ENCODE measurements at places on chromosomes 4 and X.

- no peak for DNase-seq
These were observed 6.7 kb upstream of the WAS start for GRCh38 chrX:48676893-48677270.

DNA sequence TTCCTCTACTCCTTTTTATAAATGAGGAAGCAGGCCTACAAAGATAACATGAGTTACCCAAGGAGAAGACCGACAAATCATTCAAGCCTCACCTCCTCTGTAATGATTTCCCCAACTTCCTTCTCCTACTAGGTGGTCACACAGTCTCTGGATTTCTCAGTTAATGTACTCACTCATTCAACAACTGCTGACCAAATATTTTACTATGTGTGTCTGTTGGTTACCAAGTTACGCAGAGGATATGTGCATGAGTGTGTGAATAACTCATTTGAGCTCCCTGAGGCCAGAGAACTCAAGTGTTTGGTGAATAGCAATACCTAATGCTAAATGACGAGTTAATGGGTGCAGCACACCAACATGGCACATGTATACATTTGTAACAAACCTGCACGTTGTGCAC lies 10.4 kb downstream of the CASK start:
- DNase-seq: no peak

- DNase-seq: no peak
These were observed 109.5 kb upstream of the NKX1-1 start for GRCh38 chr4:1515763-1516162.

- no peak for DNase-seq
These were observed 703 bp downstream of the KCNIP4 start for GRCh38 chr4:21947791-21948346.

DNA sequence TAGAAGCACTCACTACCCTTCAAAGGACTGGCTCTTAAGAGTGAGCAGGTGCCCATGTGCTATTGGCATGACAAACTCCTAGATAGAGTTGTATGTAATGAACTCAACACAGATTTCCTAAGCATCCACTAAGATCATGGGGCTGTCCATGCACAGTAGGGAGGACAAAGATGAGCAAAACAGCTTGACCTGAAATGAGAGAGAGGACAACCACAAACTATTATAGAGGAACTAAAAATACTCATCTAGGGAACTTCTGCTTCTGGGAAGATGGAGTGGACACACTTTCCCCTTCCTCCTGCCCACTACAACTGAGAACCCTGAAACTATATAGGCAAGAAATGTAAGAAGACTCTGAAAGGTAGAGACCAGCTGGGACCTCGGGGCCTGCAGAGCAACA lies 20.8 kb upstream of the TMEM128 start:
- DNase-seq: no peak

DNA sequence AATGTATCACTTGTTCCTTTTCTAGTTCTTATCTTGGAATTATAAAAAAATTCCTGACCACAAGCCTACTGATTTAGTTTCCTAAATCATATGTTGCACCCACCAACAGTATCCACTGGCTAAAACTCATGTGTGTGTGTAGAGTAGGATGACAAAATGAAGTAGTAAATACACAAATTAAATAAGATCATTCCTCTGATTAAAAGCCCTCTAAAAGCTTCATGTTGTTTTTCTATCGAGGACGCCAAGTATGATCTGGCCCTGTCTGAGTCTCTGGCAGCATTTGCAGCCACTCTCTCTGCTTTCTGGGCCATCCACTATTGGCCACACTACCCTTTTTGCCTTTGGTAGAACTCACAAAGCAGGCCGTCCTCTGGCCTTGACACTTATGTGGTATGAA lies 183.4 kb downstream of the PACRGL start:
- no peak for DNase-seq

DNA sequence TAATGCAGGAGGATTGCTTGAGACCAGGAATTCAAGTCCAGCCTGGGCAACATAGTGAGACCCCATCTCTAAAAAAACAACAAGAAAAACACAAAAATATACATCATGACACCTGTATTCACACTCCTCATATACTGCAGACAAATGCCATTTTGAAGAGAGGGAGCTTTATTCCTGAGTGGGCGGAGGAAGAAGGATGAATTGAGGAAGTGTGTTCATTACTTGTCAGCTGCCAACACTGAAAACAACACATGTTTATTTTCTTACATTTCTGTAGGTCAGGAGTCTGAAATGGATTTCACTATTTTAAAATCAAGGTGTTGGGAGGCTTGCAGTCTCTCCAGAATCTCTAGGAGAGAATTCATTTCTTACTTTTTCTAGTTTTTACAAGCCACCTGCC lies 47.2 kb upstream of the CD99 start:
- no peak for DNase-seq

DNA sequence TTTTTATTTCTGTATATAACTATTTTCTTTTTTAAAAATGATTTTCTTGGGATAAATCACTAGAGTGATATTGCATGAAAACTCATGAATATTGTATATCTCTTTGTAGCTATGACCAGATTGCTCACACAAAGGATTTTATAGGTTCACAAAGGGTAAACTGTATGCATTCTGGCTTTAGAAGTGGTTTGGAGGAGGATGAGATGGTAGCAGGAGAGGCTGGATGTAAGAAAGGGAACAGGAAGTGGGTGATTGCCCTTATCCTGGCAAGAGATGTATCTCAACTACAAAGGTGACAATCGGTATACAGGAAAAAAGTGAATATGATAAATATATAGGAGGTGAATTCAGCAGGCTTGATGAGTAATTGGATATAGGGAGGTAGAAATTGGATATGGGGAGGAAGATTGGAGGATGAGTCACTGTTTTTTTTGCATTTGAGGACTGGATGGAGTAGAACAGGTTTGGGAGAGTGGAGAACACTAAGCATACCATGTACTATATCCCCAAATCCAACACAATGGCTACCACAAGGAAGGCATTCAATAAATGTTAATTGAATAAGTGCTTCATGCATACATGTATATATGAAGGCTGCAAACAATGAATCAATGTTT lies 9.9 kb downstream of the FGG start:
- no peak for DNase-seq

DNA sequence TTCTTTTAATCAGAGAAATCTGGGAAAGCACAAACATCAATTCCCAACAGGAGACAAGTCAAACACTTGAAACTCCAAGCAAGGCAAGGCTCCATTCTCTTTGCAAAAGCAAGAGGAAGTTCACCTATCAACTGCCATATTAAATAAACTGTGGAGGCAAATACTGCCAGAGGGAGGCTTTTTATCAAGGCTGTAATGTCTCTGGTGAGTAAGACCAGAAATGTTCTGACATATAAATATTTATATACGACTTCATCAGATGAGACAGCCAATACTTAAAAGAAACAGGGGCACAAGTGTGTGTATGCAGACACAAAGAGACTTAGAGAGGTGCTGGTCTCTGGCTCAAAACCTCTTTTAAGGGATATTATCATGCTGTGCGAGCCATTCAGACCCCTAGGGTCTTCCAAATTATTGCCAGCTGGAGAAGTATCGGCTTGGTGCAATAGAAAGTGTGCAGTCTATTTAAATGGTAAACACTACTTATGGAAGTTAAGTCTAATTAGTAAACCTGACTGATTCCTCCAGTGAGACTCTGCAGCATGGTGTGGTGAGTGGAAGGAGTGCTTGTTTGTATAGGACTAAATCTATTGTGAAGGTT lies 24.4 kb downstream of the DCX start:
- DNase-seq: no peak

GRCh38 chr4:112895811-112896608 lies 153.4 kb upstream of the ANK2 start:
- DNase-seq: no peak

DNA sequence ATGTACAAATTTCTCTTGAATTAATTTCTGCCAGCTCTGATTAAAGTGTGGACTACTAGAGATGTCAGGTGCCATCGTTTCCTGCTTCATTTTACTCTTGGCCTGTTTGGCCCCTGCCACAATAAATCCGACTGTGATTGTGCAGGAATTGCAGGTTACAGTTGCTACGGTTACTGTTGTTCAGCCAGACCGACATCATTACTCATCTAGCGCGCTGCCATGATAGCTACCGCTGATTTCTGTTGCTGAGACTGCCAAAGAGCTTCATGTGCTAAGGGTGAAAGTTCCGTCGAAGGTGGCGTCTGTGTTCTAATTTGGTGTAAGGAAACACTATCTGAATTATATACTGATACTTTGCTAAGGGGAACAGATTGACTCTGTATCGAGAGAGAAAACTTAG lies 22.1 kb downstream of the SLIT2 start:
- DNase-seq: no peak

DNA sequence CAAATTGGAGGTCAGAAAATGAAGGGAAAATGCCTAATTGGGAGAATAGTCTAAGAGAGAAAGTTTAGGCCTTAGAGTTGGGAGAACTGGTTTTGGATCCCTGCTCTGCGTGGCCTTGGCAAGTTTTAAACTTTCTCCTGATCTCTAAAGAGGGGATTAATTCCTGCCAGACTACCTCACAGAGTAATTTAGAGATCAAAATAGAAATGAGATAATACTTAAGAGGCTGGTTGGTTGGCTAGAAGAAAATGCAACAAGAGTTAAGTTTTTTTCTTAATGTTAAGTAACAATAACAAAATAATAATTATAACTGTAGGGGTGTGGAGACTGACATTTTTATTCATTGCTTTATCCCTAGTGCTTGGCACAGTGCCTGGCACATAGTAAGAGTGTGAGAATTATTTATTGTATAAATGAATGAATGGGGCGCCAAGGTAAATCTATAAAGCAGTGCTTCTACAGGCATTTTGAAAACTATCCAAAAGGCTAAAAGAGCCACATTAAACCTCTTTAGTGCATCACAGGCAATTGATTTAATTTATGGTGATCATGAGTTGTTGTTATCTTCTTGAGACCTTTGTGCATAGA lies 160.5 kb downstream of the RASL11B start:
- no peak for DNase-seq

GRCh38 chr4:40246938-40247337 lies 50.1 kb downstream of the RHOH start:
- DNase-seq: no peak

DNA sequence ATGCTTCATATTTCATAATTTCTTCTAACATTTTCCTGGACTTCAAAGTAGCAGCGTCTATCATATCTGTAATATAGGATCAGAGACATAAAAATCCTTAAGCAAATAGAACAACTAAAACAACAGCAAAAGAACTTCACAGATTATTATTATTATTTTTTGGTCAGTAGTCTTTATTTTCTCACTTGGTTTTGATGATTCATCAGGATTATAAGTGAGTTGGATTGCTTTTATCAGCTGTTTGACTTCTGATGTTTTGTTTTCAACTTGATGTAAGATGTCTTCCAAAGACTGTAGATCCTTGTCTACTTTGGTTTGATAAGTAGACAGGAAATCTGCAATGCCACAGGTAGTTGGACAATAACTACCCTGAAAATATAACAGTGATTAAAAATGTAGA lies 623 bp downstream of the FGG start:
- DNase-seq: no peak

DNA sequence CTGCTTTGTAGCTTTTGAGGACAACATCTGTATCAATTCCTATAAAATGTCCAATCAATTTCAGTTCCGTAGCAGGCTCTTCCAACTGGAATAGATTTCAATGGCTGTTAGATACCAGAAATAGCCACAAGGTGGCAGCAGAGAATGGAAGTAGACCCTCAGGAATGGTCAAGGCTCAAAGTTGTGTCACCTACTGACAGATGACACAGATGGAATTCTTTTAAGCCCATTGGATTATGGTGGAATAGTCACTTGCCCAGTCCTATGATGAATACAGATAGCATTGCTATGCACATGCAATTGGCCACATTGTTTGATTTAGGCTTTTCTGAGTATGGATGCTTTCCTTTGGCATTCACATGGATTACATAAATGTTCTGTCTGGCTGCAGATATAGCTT lies 130.4 kb upstream of the RADX start:
- DNase-seq: no peak

GRCh38 chrX:96373047-96373355 lies 311.6 kb upstream of the DIAPH2 start:
- DNase-seq: no peak

DNA sequence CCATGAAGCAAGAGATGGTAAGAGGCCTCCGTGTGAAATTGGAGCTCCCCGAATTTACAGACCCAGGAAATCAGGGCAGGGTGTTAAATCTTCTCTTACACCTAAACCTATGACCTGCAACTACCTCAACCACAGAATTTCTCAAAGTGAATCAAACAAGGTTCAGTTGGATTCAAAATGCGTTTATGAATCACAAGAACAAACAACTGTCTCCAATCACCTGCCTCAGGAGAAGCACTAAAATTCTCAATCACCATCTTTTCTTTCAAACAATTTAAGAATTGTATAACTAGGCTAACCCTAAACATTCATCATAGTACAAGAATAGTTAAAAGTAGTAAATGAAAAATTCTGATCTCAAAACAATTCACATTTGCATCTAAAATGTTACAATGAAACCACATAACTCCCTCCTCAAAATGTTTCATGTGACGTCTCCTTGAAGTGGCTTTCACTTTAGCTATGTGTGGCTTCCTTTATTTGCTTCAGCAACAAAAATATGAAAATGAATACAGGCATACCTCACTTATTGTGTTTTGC lies 19.2 kb downstream of the PPP3CA start:
- no peak for DNase-seq

DNA sequence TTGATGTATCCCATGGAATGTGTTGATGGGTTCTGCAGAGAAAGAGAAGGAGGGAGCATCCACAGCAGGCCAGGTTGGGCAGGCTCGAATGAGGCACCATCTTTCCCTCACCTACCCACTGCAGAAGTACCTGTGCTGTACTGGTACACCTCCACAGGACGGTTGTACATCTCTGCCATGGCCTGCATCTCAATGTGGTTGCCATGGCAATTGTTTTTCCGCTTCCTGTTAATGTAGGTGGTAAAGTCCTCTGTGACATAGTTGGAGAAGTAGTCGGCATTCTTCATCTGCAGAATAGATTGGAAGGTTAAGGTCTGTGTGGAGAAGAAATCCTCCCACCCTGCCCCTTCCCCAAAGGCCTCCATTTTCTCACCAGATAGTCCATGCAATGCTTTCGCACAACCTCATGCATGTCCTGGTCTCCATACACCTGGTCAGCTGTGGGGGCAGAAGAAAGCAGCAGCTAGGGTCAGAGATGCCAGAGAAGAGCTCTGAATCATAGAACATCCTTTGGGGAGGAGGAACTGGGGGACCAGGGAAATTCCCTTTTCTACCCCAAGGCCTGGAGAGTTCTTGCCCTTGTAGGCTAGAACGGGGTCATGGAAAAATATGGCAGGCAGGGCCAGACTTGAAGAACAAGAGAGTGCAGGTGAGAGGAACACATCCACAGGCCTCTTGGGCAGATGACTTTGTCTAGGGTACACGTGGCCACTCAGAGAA lies 15.9 kb upstream of the PIM2 start:
- DNase-seq: no peak

DNA sequence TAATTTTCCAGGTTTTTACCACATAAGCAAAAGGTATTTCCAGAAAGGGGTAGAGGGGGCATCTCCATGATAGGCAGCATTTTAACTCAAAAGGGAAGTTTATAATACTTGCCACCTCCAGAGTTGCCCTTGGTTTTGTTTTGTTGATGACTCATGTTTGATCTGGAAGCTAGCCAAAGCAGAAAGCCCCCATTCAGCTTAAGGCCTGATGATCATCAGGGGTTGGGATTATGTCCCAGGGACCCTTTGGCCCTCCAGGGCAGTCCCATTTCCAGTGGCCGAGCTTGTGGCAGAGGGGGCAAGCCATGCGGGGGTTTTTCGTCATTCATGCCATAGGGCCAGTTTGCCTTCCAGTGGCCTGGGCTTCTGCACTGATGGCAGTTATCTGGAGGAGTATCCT lies 143.0 kb upstream of the PLAC1 start:
- no peak for DNase-seq

- DNase-seq: no peak
These were observed 837.6 kb downstream of the PDHA2 start for GRCh38 chr4:96677499-96677898.

- DNase-seq: no peak
These were observed 8.8 kb downstream of the FNIP2 start for GRCh38 chr4:158777423-158778155.
